ENCODE measurements at places on chromosomes 12 and 14.

- no peak for DNase-seq
These were observed 24.2 kb upstream of the RNASE3 start for GRCh38 chr14:20866963-20867362.

DNA sequence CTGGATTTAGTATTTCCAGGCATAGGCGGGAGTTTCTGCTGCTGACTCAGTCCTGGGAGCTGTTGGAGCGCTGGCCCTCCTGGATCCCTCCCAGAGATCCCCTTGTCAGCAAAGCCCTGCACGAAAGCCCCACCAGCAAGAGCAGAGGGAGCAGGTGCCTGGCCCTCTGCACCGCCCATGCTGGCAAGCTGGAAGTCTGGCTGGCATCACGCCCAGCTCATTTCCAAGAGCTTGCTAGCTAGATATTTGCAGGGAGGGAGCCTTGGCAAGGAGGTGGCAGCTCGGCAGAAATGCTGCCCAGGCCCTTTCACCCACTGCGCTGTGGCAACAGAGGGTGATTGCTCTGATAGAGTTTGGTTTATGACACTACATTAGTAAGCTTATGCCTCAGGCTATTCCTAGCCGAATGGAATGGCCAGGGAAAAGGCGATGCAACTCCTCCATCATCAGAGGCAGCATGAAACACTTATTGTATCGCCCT, 193.9 kb downstream of the EMP1 start:
- DNase-seq: no peak

GRCh38 chr12:80721326-80721725, 4.6 kb downstream of the MYF5 start:
- no peak for DNase-seq

DNA sequence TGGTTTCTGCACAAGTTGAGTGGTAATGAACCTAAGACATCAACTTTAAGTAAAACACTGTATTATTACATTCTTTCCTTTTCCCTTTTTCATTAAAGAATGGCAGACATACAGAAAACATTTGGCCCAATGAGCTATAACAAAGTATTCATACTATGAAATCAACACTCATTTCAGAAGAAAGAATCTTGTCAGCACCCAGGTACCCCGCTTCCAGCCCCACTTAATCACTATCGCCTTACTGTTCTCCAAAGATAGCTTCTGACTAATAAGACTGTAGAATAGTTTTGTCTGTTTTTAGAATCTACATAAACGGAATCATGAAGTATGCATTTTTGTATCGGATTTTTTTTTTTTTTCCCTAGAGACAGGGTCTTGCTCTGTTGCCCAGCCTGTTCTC, 9.5 kb downstream of the CNTN1 start:
- DNase-seq: no peak

DNA sequence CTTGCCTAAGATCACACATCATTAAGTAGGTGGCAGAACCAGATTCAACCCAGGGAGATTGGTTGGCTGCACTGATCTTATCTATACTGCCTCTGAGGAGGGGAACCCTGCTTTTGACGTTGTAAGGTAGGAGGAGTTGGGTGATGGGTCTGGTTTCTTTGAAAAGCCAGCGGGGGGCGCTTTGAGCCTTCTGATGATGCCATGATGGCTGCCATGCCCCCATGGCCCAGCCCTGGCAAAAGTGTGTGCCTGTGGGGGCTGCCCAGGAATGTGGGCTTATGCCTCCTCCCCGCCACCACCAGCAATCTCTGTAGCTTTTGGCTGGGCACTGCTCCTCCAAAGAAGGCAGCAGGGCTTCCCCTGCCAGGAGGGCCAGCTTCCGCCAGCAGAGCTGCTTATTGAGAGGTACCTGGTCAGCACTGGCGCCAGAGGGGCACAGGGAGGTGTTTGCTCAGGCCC, 224.3 kb downstream of the SLC41A2 start:
- DNase-seq: no peak

DNA sequence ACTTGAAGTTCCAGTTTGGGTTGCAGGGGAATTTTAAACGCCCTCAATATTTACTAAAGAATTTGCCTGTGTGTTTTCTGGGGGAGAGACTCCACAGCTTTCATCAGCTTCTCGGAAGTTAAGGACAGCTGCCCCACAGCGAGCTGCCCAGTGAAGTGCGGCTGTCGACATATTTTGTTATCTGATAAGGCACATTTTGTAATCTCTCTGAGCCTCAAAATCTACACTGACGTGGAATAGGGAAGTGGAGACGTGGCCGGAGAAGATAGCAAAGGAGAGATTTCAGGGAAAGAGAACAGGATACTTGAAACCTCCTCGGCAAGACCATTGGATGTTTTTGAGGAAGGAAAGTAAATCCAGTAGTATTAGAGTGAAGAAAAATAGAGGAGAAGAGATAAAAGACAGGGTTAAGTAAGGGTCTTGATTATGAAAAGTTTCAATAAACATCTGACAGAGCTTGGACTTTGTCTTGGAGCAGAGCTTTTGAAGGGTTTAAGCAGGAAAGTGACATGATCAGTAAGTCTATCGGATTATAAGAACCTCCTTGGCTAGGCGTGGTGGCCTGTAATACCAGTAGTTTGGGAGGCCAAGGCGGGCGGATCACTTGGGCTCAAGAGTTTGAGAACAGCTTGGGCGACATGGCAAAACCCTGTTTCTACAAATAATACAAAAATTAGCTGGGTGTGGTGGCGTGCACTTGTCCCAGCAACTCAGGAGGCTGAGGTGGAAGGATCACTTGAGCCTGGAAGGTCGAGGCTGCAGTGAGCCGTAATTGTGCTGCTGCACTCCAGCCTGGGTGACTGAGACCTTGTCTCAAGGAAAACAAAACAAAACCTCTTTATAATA, 1.1 kb downstream of the POLR3B start:
- no peak for DNase-seq

DNA sequence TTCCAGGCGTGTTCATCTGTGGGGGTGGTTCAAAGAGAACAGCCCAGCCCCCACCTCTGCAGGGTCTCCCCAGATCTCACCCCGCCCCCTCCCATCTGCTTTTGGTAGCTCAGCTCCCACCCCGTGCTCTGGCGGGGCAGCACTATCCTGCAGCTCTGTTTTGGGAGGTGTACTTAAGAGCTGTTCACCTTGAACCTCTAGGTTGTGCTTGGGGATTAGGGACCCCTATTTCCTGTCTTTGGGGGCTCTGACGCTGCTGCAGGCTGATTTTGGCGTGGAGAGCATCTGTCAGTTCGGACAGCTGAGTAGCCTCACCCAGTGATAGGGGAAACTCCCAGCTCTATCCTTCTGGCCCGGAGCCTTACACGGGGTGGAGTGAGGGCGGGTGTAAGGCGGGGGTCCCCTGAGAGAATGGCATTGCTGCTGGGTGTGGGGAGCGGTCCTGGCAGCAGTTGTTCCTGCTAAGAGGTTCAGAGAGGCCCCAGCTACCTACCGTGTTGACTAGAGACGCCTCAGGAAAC, 765 bp downstream of the TMEM120B start:
- no peak for DNase-seq

- no peak for DNase-seq
These were observed 1.5 kb downstream of the GSTZ1 start for GRCh38 chr14:77322250-77322902.

GRCh38 chr12:94434171-94434570, 25.5 kb downstream of the CEP83 start:
- DNase-seq: no peak

GRCh38 chr12:62210422-62210821, 49.8 kb upstream of the USP15 start:
- DNase-seq: no peak

- no peak for DNase-seq
These were observed 50.9 kb downstream of the CLIP1 start for GRCh38 chr12:122371475-122372045.

DNA sequence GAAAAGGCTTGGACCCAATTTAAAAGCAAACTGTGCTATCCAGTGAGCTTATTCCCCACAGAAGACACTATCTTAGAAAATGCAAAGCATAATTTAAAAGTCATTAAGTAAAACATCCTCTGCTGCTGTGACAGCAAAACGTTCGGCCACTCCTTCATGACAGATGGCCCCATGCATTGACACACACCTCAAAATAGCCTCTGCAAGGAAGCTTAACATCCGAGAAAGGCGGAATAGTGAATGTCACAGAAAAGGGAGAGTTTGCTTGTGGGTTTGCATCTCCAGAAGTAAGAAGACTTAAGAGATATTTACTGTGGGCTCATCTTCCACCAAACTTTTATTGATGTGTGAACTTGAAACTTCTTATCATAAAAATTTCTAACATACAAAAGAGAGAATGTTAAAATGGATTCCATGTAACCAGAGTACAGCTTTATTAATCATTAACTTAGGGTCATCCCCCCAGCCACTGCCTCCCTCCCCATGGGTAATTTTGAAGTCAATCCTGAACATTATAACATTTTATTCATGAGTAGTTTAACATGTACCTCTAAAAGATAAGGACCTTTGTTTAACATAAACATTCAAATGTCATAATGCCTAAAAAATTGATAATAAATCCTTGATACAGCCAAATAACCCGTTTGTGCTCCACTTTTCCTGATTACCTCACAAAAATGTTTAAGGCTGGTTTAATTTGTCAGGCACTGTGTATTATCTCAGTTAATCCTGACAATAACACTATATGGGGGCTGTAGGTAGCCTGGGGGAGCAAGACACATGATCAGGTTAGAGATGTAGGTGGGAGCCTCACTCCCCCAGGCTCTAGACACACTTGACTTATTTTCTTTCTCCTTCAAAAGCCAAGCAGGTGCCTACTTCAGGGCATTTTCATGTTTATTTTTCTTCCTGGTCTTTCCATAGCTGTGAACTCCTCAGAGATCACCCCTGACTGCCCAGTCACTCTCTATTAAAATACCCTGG, 119.7 kb upstream of the TMCC3 start:
- DNase-seq: no peak

- DNase-seq: no peak
These were observed 78.9 kb downstream of the ITPK1 start for GRCh38 chr14:93036652-93037345.

GRCh38 chr14:99479906-99480869, at the start of gene SETD3:
SETD3 (minus strand) TSS chr14:99480859; CDS start chr14:99465805, 15,054 bp downstream.
- no peak for DNase-seq

DNA sequence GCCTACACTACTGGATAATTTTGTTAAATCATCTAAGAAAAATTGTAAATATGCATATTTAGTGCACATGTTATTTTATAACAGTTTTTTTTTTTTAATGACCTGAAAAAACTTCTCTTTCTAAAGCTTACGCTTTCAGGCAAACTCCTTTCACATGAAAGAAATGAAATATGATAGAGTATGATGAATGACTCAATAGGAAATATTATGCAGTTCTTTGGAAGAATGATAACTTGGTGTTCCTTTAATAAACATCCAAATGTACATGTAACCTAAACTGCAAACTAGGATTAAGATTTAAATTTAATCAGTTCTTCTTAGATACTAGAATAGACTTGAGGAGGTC, 136.6 kb downstream of the FGD4 start:
- DNase-seq: no peak

DNA sequence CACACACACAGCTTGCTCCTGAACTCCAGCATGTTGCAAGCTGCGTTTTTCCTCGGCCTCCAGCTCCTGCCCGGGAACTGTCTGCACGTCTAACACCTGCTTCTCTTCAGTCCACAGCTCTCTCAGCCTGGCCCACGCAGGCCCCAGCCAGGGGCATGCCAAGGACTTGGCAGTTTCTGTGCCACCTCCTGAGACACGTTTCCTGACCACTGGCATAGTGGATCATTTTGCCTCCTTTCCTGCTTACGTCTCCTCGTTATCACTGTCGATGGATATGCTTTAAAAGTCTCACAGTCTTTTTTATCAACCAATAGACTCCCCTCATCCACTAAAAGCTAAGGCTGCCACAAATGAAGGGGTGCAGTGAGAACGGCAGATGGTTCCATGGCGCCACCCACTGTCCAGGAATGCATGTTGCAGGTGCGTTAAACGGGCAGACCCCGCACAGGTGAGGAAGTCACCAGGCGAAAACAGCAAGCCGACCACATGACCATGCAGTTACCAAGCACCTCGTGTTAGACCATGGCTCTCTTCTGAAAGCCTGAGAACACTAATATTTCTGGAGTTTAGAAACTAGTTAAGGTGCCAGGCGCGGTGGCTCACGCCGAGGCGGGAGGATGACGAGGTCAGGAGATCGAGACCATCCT, 14.7 kb upstream of the TEAD4 start:
- DNase-seq: peak; percentile 22

DNA sequence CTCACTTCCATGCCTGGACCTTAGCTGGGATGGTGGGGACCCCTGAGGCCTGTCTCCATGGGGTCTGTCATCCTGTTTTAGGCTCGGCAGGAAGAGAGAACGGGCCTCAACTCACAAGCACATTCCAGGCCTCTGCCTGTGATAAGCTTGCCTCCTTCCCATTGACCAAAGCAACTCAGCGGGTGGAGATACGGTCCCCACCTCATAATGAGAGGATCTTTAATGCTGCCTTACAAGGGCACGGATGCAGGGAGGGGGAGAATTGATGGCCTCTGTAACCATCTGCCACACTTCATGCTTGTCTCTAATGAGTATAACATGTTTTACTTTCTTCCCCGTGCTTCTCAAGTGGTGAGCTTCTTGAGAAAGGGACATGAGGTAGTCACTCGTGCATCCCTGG, 50.0 kb downstream of the GLT1D1 start:
- DNase-seq: no peak

DNA sequence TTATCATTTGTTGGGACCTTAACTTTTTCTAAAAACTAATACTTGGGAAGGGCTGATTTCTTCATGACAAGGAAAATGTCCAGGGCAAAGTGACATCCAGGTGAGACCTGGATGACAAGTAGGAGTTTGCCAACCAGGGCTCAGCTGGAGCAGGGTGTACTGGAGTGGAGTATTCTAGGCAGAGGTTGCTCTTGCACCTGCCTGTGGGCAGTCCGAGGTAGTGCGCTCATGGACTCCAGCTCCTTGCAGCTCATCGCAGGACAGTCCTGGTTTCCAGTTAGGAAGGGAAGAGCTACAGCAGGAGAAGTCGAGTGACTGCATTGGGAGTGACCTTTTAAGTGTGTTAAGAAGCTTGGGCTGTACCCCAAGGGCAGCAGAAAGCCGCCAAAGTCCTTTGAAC, 175.9 kb downstream of the PELI2 start:
- no peak for DNase-seq

- DNase-seq: no peak
These were observed 113.3 kb upstream of the CAND1 start for GRCh38 chr12:67155863-67156262.

DNA sequence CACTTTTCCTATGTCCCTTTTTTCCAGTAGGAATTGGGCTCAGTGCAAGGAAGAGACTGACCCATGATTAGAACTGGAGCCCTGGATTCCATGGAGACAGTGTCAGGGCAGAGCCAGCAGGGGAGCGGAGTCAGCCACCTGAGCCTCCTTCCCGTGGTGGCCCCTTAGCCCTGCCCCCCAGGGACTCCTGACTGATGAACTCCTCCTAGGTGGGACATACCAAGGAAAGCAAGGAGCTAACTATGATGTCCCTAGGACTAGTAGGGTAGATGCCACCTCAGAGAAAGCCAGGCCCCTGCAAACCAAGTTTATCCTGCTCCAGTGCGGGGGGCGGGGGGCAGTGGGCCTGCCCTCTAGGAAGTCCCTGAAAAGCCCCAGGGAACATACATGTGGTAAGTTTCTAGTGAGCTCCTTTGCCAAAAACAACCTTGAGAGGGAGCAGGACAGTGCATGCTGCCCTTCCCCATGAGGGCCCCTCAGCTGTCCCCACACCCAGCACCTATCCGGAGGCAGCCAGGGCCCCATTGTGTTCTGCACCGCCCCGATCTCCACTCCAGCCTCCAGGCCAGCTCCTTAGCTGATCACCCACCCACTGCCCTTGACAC, 6.2 kb upstream of the COL2A1 start:
- DNase-seq: no peak

Data from NCI-H1930 (cell line).